A673 (cell line): ENCODE measurements at places on chromosomes 5 and 9. TPM values are rescaled to one million over a fixed set of nuclear protein-coding genes. Genes with fewer than 3 reads are reported as not detected.

DNA sequence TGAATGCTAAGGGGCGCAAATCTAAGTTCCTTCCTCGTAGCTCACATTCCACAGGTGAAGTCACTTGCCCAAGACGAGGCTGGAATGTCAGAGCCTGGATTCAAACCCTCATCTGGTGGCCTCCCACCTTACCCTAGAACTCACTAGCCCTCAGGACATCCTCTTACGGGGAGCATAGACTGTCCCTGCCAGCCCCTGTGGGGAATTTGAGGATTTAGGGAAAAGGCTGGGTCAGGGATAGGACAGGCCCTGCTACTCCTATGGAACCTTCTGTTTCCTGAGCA is 45.0 kb downstream of the IRF1 start:
- DNase-seq, result no peak

The TLR4 gene
- not detected in 2 replicates for total RNA-seq

DNA sequence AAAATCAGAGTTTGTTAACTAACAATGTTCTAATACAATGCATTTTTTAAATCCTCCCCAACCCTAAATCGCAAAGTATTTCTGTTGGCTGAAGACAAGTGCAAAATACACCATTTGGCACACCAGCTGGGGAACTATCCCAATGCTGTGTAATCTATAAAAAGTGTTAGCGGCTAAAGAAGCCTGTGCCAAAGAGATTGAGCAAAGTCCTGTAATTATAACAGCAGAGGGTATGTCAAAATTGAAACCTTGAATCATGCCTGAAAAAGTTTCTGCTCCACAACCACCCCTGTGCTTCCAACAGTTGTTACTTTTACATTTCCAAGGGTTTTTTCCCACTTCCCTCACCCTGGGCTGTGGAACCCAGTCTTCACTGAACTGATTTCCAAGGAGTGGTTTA is 83.1 kb upstream of the PLPP6 start:
- no peak for DNase-seq

DNA sequence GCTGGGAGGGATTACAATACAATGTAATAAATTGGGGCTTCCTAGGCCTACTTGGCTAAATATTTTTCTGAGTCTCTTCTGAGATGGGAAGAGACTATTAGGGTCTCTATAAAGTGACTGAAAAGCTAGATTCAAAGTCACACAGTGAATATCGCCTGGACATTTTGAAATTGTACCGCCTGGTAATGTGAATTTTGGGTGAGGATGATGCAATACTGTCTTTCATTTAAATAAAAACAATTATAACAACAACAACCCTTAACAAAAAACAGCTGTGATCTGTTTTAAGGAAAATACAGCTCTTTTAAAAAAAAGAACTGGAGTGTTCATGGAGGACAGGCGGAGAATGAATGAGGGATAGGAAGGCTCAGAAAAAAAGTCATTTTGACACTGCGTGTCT is 615.0 kb downstream of the RAB3C start:
- no peak for DNase-seq

The PHYKPL gene
- total RNA-seq, result 43.9 and 49.0 TPM in 2 replicates

- peak; percentile 40 for DNase-seq
These were observed 47.6 kb downstream of the ACO1 start for GRCh38 chr9:32431940-32432555.

The CDH10 gene
- 1.2 and 1.4 TPM in 2 replicates for total RNA-seq

The GDF9 gene
- 0.32 and 1.1 TPM in 2 replicates for total RNA-seq
